Fibroblast of skin of left biceps (primary cell): ENCODE measurements at places on chromosomes 4 and X.

GRCh38 chrX:77638397-77638796, 147.6 kb downstream of the ATRX start:
- DNase-seq: no peak

DNA sequence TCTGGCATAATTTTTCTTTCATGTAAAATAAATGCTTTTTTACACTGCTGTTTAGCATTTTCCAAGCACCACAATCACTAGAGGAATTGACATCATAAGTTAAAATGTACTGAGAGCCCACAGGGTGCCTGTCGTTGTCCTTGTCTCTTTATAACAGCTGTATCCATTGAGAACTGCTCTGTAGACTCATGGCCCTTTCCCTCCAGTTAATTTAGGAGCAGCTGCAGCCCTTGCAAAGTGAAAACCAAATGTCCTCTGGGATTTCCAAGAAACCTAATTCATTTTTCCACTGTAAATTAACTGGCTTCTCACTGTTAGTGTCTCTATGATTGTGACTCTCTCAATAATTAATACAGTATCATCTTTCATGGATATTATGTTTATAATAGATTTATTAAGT, 185.9 kb downstream of the SLC4A4 start:
- no peak for DNase-seq

DNA sequence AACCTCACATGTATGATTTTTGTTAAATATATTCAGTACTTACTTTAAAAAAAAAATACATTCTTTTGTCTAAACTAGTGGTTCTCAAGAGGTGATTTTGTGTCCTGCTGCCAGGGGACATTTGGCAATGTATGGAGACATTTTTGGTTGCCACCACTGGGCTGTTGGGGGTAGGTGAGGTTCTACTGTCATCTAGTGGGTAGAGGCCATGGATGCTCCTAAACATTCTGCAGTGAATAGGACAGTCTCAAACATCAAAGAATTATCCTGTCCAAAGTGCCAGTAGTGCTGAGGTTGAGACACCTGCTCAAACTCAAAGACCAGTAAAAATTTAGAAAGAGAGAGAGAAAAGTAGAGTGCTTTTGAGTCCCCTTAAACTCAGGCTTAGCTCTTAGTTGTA, 32.9 kb upstream of the PGM2 start:
- no peak for DNase-seq

GRCh38 chr4:122747883-122748282, 15.4 kb downstream of the BBS12 start:
- DNase-seq: no peak

GRCh38 chrX:30751497-30751896, 98.3 kb downstream of the GK start:
- no peak for DNase-seq

DNA sequence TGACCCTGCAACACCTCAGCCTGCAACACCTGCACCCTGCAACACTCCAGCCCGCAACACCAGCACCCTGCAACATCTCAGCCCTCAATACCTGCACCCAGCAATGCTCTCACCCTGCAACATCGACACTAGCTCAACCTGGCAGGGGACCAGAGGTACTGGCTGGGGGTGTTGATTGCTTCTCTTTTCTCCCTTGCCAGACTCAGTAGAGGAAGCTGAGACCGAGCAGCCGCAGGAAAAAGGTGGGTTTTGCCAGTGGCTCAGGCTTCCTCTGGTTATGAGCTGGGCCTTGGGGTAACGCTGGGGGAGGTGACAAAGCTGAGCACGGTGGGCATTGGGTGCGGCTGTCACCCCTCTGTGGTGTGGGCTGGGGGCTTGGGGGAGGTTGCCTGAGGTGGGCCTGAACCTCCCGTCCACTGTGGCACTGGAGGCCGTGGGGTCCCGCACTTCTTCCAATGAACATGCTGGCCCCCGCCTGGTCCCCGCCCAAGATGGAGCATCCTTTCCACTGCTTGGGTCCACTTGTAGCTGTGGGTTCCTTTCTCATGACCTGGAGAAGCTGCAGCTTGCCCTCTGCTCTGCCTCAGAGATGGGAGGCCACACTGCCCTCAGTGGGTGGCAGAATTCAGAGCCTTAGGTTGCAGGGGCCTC, 26.0 kb downstream of the SH3TC1 start:
- no peak for DNase-seq

- no peak for DNase-seq
Observed at GRCh38 chrX:72176981-72177380, 4.6 kb upstream of the PIN4 start.

DNA sequence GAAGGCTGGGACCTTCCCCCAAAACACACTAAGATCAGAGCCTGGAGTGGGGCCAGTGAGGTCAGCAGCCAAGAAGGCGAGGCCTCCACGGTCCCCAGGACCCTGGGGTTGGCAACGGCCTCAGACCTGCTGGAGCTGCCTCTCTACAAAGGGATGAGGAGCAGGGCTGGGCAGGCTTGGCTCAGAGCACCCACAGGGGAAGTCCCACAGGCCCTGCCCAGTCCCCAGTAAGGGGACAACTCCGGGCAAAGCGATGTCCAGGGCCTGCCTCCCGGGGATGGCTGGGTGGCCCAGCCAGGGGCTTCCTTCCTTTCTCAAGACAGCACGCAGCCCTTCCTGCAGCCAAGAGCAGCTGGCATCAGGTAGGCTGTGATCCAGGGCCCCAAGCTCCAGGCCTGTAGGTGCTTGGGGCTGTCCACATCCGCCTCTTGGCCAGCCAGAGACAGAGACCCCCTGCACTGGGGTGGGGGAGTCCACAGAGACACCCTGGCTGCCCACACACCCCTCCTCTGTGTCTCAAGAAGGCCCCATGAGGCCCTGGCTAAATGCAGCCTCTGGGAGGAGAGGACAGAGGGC, 5.7 kb downstream of the MXD4 start:
- no peak for DNase-seq

DNA sequence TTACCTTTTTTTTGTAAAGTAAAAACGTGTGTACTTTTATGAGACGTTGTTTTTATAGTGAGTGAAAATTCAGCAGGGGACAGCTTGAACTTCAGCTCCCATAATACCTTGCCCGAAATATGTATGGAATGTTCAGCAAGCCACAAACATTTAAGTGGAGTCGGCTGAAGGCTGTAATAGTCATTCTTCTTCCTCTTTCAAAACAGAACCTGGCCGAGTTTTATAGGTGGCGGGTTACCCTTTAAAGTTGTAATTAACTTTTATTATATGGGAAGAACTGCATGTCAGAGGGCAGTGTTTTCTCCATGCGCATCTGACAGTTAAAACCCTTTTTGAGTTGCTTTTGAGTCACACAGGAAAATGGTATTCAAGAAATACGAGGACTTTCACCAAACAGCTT, 50.7 kb downstream of the CLDN34 start:
- no peak for DNase-seq

DNA sequence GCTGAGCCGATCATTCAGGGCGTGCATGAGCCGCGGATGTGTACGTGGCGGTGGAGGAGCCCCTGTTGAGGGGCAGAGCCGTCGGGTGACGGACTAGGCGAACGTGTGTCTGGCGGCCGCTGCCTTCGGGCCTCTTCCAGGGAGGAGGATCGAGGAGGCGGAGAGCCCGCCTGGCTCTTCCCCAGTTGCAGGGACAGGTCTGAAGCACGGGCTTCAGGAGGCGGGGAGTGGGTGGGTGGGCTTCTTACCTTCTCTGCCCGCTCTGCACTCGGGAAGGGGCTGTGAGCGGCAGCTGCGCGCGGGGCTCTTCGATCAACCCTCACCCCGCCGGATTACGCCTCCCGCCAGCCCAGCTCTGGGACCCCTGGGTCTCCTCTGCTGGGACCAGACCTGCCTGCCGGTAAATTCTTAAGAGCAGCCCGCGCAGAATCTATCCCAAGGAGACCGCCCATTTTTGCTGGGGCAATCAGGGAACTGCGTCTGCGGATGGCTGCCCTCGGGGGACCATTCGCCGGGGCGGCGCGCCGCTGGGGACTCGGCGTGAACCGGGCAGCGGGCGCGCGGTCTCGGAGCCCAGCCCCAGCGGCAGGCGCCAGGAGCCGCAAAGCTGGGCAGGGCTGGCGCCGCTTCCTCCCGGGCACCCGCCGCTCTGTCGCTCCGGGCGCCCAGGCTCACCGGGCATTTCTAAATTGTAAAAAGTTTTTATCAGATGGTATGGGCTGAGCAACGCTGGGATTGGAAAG, 4.9 kb downstream of the PLAC8 start:
- no peak for DNase-seq

- DNase-seq: no peak
Observed at GRCh38 chrX:31251336-31251735, 179.5 kb upstream of the FTHL17 start.

DNA sequence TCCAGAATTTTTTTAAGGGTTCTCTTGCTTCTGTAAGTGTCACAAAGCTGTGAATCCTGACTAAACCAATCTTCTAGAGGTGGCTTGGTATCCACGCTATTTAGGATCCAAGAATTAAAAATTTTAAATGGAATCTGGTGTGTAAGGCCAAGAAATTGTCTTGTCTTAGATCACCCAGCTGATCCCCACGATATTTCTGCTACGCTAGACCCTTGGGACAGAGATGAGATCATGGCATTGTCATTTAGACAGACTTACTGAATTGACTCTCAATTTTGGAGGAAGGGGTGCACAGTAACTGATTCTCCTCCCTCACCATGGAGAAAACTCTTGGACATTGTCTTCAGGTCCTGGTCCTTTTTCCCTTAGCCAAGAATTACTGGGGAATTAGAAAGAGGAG, 5.7 kb downstream of the GPRIN3 start:
- no peak for DNase-seq

- DNase-seq: no peak
Observed at GRCh38 chr4:31548823-31549222, 828.7 kb downstream of the PCDH7 start.

DNA sequence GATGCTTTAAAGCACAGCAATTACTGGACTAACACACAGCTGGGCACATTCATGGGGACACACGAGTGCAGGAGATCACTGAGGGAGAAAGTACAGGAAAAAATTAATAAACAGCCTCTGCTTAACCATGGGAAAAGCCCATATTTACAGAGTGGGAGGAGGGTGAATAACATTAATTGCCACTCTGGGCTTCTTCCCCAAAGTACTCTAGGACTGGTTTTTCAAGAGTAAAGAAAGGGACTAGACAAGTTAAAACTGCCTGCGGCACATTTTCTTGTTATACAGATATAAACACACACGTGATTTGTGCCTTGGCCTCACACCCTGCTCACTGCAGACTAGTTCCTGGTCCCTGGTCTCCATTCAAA, 179.7 kb upstream of the TET2 start:
- no peak for DNase-seq

GRCh38 chr4:87497159-87497558, 32.0 kb downstream of the SPARCL1 start:
- DNase-seq: no peak

DNA sequence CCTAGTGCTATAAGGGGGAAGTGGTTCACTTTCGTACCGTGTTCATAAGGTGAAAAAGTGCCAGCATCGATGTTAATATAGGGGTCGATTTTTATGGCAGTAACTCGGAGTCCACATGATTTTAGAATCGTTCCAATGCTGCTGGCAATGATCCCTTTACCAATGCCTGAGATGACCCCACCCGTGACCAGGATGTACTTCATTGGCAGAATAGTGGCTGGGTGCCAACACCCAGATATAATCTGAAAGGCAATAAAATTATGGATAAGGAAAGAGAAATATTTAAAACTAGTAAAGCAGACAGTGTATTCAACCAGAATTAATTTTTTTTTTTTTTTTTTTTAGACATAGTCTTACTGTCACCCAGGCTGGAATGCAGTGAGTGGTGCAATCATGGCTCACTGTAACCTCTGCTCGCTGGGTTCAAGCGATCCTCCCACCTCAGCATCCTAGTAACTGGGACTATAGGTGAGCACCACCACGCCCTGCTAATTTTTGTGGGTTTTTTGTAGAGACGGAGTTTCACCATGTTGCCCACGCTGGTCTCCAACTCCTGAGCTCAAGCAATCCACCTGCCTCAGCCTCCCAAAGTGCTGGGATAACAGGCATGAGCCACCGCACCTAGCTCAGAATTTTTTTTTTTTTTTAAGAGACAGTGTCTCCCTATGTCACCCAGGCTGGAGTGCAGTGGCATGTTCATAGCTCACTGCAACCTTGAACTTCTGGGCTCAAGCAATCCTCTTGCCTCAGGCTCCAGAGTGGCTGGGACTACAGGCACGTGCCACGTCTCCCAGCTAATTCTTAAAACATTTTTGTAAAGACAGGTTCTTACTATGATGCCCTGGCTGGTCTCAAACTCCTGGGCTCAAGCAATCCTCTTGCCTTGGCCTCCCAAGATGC, 9.5 kb downstream of the CTPS2 start:
- no peak for DNase-seq

DNA sequence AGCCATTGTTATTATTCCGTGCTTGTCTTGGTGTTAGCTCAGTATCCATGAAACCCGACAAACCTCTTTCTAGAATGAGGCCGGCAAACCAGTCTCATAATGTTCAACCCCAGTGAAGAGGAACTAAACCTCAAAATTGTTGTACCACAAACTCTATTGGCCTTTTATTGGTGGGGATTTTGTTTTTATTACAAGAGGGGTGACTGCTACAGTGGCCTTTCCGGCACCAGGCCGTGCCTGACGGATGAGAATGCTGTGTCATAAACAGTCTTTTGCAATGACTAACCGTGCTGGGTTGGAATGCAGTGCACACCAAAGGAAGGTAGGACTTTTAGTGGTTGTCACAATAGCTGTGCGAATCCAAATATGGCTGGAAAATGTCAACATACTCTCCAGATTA, 60.8 kb downstream of the SHROOM2 start:
- no peak for DNase-seq

- no peak for DNase-seq
Observed at GRCh38 chr4:75306506-75306905, 207.7 kb downstream of the RCHY1 start.

DNA sequence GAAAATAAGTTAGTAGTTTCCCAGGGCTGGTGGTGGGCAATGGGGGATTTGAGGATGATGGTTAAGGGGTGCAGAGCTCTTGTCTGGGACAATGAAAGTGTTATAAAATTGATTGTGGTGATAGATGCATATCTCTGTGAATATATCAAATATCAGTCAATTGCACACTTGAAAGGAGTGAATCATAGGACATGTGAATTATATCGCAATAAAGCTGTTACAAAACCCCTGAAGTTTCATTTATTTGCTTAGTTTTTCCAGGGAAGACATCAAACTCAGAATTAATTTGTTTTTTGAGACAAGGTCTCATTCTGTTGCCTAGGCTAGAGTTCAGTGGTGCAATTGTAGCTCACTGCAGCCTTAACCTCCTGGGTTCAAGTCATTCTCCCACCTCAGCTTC, 17.9 kb upstream of the YIPF6 start:
- DNase-seq: no peak

DNA sequence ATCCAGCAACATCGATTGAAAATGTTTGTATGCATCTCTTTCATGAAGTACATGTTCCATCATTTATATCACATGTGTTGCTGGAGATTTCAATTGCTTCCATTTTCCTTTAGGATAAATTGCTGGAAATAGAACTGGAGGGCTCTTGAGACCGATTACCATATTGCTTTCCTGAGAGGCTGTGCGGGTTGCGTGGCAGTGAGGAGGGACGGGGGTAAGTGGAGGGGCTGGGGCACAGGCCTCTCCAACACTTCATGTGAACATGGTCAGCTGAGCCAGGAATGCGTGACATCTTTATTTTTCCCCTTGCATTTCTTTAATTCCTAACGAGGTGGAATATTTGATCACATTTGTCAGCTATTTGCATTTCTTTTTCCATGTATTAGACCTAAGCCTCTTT, 144.6 kb downstream of the TBL1X start:
- DNase-seq: no peak
